MM.1S (cell line): ENCODE measurements at places on chromosomes 2 and 18.

GRCh38 chr2:9422321-9423099, 818 bp downstream of the ITGB1BP1 start:
- DNase-seq = peak; percentile 38
- peak overlapping the region; percentile 80; the same call in 1 of the 2 replicates for H3K27ac ChIP-seq
- H3K4me1 ChIP-seq = peaks cover 36% of the 10 kb centered on the region
- peak overlapping the region; percentile 94 for H3K4me3 ChIP-seq
- no peaks in the 10 kb centered on the region for H3K36me3 ChIP-seq
- no peaks in the 10 kb centered on the region for H3K27me3 ChIP-seq

DNA sequence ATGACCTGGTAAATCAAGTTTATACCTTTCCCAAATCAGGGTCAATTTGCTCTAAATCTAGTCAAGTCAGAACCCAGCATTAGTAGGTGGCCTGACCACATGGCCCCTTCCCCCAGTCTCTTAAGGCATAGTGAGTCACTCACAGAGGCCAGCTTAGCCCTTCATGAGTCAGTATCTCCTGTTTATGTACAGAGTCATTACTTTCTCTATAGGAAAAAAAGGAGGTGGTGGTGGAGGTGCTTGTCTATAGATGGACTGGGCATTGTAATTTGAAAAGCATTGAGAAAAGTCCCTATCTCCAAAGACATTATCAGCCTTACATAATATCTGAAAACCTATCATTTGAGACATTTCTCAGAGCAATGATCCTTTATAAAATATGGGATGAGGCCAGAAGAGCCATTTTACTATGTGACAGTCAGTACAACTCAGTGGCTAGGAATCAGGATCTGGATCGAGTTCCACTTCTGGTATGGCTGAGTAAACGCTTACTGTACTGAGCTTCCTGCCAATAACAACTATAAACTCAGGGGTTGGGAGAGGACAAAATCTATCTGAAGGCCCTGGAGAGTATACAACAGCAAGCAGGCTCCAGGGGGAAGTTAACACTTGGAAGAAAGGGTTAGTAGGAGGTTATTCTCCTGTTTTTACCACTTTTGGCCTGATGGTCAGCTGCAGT, 22.5 kb upstream of the SIGLEC15 start:
- H3K27ac ChIP-seq = no peak overlapping the region
- H3K27me3 ChIP-seq = no peaks in the 10 kb centered on the region
- no peaks in the 10 kb centered on the region for H3K4me1 ChIP-seq
- H3K4me3 ChIP-seq = no peak overlapping the region
- no peak for DNase-seq
- no peaks in the 10 kb centered on the region for H3K36me3 ChIP-seq

DNA sequence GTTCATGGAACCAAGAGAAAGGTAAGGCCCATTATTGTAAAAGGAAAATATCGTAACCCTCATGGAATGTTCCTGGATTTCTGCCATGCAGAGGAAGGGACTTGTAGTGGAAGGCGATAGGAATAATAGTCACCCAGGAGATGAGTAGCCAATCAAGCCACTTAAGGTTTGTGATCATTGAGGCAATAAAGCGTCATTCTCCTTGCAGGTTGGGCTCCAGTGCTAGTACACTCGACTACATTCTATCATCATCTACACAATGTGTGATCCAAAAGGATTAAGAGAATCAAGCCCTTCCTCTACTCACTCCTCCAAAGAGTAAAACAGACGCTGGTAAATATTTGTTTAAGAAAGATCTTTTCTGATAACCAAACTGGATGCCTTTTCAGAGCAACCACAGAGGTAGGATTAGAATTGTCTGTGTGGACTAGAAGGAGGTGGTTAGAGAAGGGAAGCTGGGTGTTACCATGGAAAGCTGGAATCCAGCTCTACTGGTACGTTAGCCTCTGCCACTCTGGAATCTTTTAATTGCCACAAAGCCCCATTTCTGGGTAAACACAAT, 245.7 kb downstream of the IKZF2 start:
- no peaks in the 10 kb centered on the region for H3K4me1 ChIP-seq
- H3K27ac ChIP-seq = no peak overlapping the region
- no peak overlapping the region for H3K4me3 ChIP-seq
- DNase-seq = no peak
- H3K27me3 ChIP-seq = no peaks in the 10 kb centered on the region

- H3K36me3 ChIP-seq = no peaks in the 10 kb centered on the region
- no peaks in the 10 kb centered on the region for H3K27me3 ChIP-seq
- H3K27ac ChIP-seq = no peak overlapping the region
These were observed 143.6 kb downstream of the MYO3B start for GRCh38 chr2:170321526-170321925.

DNA sequence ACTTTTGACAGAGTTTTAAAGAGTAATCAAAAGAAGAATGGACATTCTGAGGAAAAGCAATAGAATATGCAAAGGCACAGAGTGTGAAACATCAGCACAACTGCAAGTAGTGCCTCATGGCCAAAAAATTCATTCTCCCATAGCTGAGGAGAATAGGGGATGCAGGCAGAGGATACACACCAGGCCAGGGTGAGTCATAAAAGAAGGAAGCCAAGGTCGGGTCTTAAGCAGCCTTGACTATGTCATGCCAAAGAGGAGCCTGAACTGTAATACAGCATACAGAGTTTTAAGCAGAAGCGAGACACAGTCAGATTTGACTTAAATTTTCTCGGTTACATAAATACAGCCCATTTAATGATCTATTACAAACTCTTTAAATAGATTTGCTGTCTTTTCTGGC, 165.0 kb downstream of the LNPK start:
- H3K27me3 ChIP-seq = no peaks in the 10 kb centered on the region
- no peak overlapping the region for H3K27ac ChIP-seq
- H3K4me3 ChIP-seq = no peak overlapping the region
- H3K36me3 ChIP-seq = no peaks in the 10 kb centered on the region

- DNase-seq = peak; percentile 40
- no peak overlapping the region for H3K27ac ChIP-seq
- H3K27me3 ChIP-seq = no peaks in the 10 kb centered on the region
- no peak overlapping the region for H3K4me3 ChIP-seq
These were observed 190.1 kb upstream of the SLC35G4 start for GRCh38 chr18:11419338-11419737.

DNA sequence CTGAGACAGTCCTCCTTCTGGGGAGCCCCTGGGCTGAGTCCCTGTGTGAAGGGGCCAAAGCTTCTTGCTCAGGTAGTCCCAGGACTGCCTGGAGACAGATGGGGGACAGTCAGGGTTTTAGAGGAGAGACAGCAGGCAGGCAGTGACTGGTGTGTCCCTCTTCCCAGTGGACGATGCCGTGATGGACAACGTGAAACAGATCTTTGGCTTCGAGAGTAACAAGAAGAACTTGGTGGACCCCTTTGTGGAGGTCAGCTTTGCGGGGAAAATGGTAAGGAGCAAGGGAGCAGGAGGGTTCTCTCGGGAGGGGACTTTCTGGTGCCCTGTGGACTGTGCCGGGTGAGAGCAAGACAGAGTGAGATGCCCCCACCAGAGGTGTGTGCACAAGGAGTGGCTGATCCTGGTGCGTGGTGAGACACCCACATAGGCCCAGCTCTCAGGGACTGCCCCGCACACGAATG, 74.8 kb downstream of the DYSF start:
- DNase-seq = no peak
- no peaks in the 10 kb centered on the region for H3K4me1 ChIP-seq
- no peak overlapping the region for H3K4me3 ChIP-seq

- H3K27me3 ChIP-seq = no peaks in the 10 kb centered on the region
- H3K36me3 ChIP-seq = no peaks in the 10 kb centered on the region
- DNase-seq = no peak
These were observed 231.3 kb downstream of the ZRANB3 start for GRCh38 chr2:135299658-135300244.

GRCh38 chr18:26566874-26567555, 18.7 kb upstream of the KCTD1 start:
- no peaks in the 10 kb centered on the region for H3K27me3 ChIP-seq
- H3K4me3 ChIP-seq = no peak overlapping the region
- H3K36me3 ChIP-seq = no peaks in the 10 kb centered on the region
- no peak overlapping the region for H3K27ac ChIP-seq
- no peaks in the 10 kb centered on the region for H3K4me1 ChIP-seq
- DNase-seq = no peak

GRCh38 chr2:186590350-186590758, 498 bp downstream of the ITGAV start:
- H3K4me1 ChIP-seq = peaks cover 8% of the 10 kb centered on the region; the same call in 1 of the 2 replicates
- no peak for DNase-seq
- H3K36me3 ChIP-seq = no peaks in the 10 kb centered on the region
- H3K4me3 ChIP-seq = peak overlapping the region; percentile 94
- peak overlapping the region; percentile 65; the same call in 1 of the 2 replicates for H3K27ac ChIP-seq
- no peaks in the 10 kb centered on the region for H3K27me3 ChIP-seq

- no peaks in the 10 kb centered on the region for H3K36me3 ChIP-seq
- no peaks in the 10 kb centered on the region for H3K27me3 ChIP-seq
- no peak for DNase-seq
- no peaks in the 10 kb centered on the region for H3K4me1 ChIP-seq
These were observed 13.5 kb upstream of the DOK6 start for GRCh38 chr18:69387186-69387585.

- H3K4me3 ChIP-seq = peak overlapping the region; percentile 86
- no peaks in the 10 kb centered on the region for H3K27me3 ChIP-seq
- H3K36me3 ChIP-seq = no peaks in the 10 kb centered on the region
- peak; percentile 76 for DNase-seq
These were observed 101.6 kb downstream of the SPTBN1 start for GRCh38 chr2:54557601-54558187.

- no peaks in the 10 kb centered on the region for H3K27me3 ChIP-seq
- DNase-seq = no peak
- H3K4me3 ChIP-seq = no peak overlapping the region
- no peak overlapping the region for H3K27ac ChIP-seq
- H3K36me3 ChIP-seq = no peaks in the 10 kb centered on the region
These were observed 191.5 kb upstream of the ATP5MC3 start for GRCh38 chr2:175372704-175373701.

- no peak overlapping the region for H3K4me3 ChIP-seq
- H3K27ac ChIP-seq = no peak overlapping the region
- no peaks in the 10 kb centered on the region for H3K27me3 ChIP-seq
- no peak for DNase-seq
These were observed 1665.5 kb downstream of the LRP1B start for GRCh38 chr2:140465301-140465700.

GRCh38 chr2:56148825-56149224, 35.0 kb upstream of the CCDC85A start:
- H3K27me3 ChIP-seq = no peaks in the 10 kb centered on the region
- H3K36me3 ChIP-seq = no peaks in the 10 kb centered on the region
- no peak overlapping the region for H3K27ac ChIP-seq
- H3K4me1 ChIP-seq = peaks cover 16% of the 10 kb centered on the region

DNA sequence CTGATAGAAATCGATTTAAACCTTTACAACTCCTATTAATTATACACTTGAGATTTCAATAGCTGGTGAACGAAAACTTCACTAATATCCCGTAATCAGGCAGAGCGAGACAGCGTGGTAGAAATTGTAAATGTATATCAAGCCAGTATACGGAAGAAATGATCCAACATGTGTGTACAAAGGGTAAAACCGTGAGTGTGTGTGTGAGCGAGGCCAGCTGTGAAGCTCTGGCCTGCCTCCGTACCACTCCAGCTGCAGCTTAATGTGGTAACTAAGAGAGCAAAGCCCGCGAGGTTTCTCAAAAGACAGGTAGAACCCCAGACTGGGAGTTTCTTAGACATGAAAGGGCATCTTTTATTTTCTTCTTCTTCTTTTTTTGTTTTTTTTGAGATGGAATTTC, 52.3 kb upstream of the ZNF516 start:
- H3K27me3 ChIP-seq = no peaks in the 10 kb centered on the region
- DNase-seq = no peak
- H3K4me1 ChIP-seq = no peaks in the 10 kb centered on the region
- no peak overlapping the region for H3K27ac ChIP-seq
- H3K36me3 ChIP-seq = no peaks in the 10 kb centered on the region

GRCh38 chr2:62415019-62415431, 91.0 kb downstream of the TMEM17 start:
- peak overlapping the region; percentile 85 for H3K27ac ChIP-seq
- no peaks in the 10 kb centered on the region for H3K36me3 ChIP-seq
- peak overlapping the region; percentile 52 for H3K4me3 ChIP-seq
- H3K27me3 ChIP-seq = no peaks in the 10 kb centered on the region
- DNase-seq = peak; percentile 93

DNA sequence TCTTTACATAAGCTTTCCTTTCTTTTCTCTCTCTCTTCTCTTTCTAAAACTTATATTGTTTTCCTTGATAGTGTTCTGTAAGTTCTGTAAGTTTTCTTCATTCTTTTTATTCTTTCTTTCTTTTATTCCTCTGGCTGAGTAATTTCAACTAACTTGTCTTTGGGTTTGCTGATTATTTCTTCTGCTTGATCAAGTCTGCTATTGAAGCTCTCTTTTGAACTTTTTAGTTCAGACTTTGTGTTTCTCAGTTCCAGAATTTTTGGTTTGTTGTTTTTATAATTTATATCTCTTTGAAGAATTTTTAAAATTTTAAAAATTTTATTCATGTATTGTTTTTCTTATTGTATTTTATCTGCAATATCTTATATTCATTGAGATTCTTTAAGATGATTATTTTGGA, 795.8 kb upstream of the SALL3 start:
- H3K27ac ChIP-seq = no peak overlapping the region
- no peak overlapping the region for H3K4me3 ChIP-seq
- H3K36me3 ChIP-seq = no peaks in the 10 kb centered on the region
- H3K27me3 ChIP-seq = no peaks in the 10 kb centered on the region
- DNase-seq = no peak

GRCh38 chr2:217789736-217790181, 213.0 kb downstream of the TNS1 start:
- H3K27ac ChIP-seq = no peak overlapping the region
- no peaks in the 10 kb centered on the region for H3K27me3 ChIP-seq
- DNase-seq = no peak
- 0 out of 2 replicates have a peak, but pooled peaks cover 3% of the 10 kb centered on the region for H3K4me1 ChIP-seq
- H3K36me3 ChIP-seq = no peaks in the 10 kb centered on the region

GRCh38 chr18:49059028-49059834, 108.5 kb upstream of the SMAD7 start:
- DNase-seq = no peak
- H3K36me3 ChIP-seq = no peaks in the 10 kb centered on the region
- no peak overlapping the region for H3K27ac ChIP-seq
- H3K27me3 ChIP-seq = no peaks in the 10 kb centered on the region
- no peaks in the 10 kb centered on the region for H3K4me1 ChIP-seq
- H3K4me3 ChIP-seq = no peak overlapping the region

- H3K36me3 ChIP-seq = no peaks in the 10 kb centered on the region
- H3K4me3 ChIP-seq = no peak overlapping the region
- no peaks in the 10 kb centered on the region for H3K4me1 ChIP-seq
- no peaks in the 10 kb centered on the region for H3K27me3 ChIP-seq
These were observed 692.8 kb downstream of the RNF144A start for GRCh38 chr2:7609974-7610373.

DNA sequence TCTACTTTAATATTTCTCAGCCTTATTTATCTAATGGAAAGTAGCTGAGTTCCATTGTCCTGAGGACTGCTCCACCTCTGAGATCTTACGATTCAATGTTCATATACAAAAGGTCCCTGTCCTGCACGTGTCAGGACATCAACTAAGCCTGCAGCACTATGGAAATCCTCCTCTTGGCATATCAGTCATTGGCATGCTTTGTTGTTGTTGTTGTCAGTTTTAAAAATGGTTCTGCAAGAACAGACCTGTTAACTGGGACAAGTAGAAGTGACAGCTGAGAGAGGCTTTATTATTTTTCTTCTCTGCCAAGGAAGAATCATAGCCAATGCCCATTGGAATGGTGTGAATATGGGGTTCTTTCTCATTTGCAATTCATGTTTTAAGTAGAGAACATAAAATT, 450.1 kb upstream of the PKDCC start:
- H3K4me3 ChIP-seq = no peak overlapping the region
- no peaks in the 10 kb centered on the region for H3K4me1 ChIP-seq
- DNase-seq = no peak
- no peaks in the 10 kb centered on the region for H3K27me3 ChIP-seq
- no peak overlapping the region for H3K27ac ChIP-seq

- H3K27ac ChIP-seq = no peak overlapping the region
- H3K36me3 ChIP-seq = no peaks in the 10 kb centered on the region
- H3K27me3 ChIP-seq = no peaks in the 10 kb centered on the region
- H3K4me3 ChIP-seq = no peak overlapping the region
- no peak for DNase-seq
- H3K4me1 ChIP-seq = no peaks in the 10 kb centered on the region
These were observed 277.3 kb upstream of the DOK6 start for GRCh38 chr18:69123421-69123820.
